Ovary (tissue), 10 donors: ENCODE measurements at places on chromosomes 13 and 19.
A peak's percentile ranks its signal among the peaks of the same experiment; 100 is the strongest.

GRCh38 chr13:74129500-74130191 lies 4.6 kb downstream of the KLF12 start:
- H3K27ac ChIP-seq, result no peak overlapping the region
- no peak overlapping the region for H3K4me3 ChIP-seq

DNA sequence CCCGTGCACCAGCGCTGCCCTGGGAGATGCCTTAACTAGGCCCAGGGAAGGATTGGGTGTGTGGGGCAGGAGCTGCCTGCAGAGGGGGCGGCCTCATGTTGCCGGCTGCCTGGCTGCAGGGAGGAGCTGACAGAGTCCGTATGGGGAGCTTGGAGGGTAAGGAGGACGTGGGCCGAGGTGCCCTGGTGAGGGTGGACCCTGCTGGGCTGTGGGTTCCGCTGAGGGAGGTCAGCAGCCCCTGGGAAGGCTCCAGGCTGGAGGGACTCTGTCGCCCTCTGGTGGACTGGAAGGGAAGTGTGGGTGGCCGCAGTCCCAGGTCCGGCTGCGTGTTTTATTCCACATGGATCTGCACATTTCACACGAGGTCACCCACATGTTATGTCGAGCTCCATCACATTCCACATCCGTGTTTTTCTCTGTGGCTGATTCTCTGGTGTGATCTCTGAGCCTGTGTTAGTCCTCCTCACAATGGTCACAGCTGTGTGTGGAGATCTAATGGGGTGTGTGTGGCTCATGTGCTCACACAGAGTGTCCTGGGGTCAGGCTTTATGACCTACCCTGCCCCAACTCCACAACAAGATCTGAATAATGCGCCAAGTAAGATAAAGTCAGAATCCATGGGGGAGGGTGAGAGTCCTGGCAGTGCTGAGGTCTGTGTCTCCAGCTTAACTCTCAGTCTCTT lies 1.8 kb upstream of the CEACAM8 start:
- no peak for DNase-seq
- H3K36me3 ChIP-seq, result no peaks in the 10 kb centered on the region
- no peak overlapping the region for H3K27ac ChIP-seq

DNA sequence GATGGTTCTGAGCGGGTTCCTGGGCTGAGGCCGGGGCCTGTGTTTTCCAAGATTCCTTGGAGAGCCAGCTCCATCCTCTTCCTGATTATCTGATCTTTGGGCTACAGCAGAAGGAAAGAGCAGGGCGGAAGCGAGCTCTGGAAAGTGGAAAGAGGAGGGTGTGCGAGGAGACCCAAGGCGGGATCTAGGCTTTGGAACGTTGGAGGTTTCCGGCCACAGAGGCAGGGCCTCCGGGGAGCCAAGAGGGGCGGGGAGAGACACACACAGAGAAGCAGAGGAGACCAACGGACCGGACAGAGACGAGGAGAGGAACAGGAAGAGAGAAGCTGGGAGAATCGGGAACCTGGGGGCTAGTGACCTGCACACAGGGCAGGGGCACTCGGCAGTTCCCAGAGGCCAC lies at the start of gene CLEC11A:
Gene CLEC11A, plus strand, starts transcription at position 296 of the 400 bp plus-strand sequence. CDS start 162 bp downstream, outside the sequence.
- peak within 1 kb of the TSS; percentile 64 for H3K27ac ChIP-seq
- H3K27me3 ChIP-seq, result no peaks in the 10 kb centered on the region
- H3K36me3 ChIP-seq, result no peaks in the 10 kb centered on the region
- H3K4me3 ChIP-seq, result peak within 1 kb of the TSS; percentile 60
- H3K4me1 ChIP-seq, result peaks cover 19% of the 10 kb centered on the region
- DNase-seq, result peak; percentile 53

- H3K4me1 ChIP-seq, result no peaks in the 10 kb centered on the region
- DNase-seq, result no peak
- no peaks in the 10 kb centered on the region for H3K36me3 ChIP-seq
These were observed 8.0 kb downstream of the MYO1F start for GRCh38 chr19:8569066-8569771.

GRCh38 chr19:15892012-15892411 lies 5.9 kb downstream of the CYP4F2 start:
- H3K4me3 ChIP-seq, result no peak overlapping the region
- no peaks in the 10 kb centered on the region for H3K4me1 ChIP-seq
- no peaks in the 10 kb centered on the region for H3K36me3 ChIP-seq
- no peaks in the 10 kb centered on the region for H3K27me3 ChIP-seq
- DNase-seq, result no peak

- no peaks in the 10 kb centered on the region for H3K36me3 ChIP-seq
- DNase-seq, result no peak
- no peak overlapping the region for H3K4me3 ChIP-seq
- no peaks in the 10 kb centered on the region for H3K27me3 ChIP-seq
These were observed 194.1 kb upstream of the MIR17HG start for GRCh38 chr13:91153372-91153771.

GRCh38 chr19:643736-644135 lies 4.1 kb downstream of the FGF22 start:
- H3K36me3 ChIP-seq, result no peaks in the 10 kb centered on the region
- H3K27me3 ChIP-seq, result no peaks in the 10 kb centered on the region
- H3K4me1 ChIP-seq, result peaks cover 8% of the 10 kb centered on the region
- H3K27ac ChIP-seq, result peak overlapping the region; percentile 67
- H3K4me3 ChIP-seq, result no peak overlapping the region
- no peak for DNase-seq

DNA sequence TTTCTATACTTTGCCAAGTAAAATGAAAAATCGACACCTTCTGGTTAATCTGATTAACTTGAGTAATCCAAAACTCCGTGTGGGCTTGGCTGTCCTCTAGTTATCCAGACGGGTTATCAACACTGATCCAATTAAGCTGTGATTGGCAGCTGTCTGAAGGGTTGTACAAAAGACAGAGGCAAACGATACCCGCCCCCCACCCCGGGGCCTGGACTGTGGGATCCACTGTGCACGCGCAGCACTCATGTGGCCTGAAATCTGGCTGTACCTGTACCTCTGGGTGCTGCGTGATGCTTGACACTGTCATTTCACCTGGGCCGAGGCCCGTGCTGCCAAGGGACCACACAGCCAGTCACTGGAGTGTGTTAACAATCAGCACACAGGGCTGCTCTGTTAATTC lies 53.5 kb downstream of the COL4A2 start:
- H3K4me3 ChIP-seq, result no peak overlapping the region
- DNase-seq, result no peak
- no peak overlapping the region for H3K27ac ChIP-seq
- H3K36me3 ChIP-seq, result no peaks in the 10 kb centered on the region
- no peaks in the 10 kb centered on the region for H3K27me3 ChIP-seq
- peaks cover 14% of the 10 kb centered on the region for H3K4me1 ChIP-seq

- H3K4me1 ChIP-seq, result peaks cover 7% of the 10 kb centered on the region
- no peak overlapping the region for H3K4me3 ChIP-seq
- no peak for DNase-seq
- H3K36me3 ChIP-seq, result no peaks in the 10 kb centered on the region
- H3K27me3 ChIP-seq, result no peaks in the 10 kb centered on the region
These were observed 5.8 kb downstream of the DYRK1B start for GRCh38 chr19:39828015-39828653.

- no peaks in the 10 kb centered on the region for H3K4me1 ChIP-seq
- no peak overlapping the region for H3K4me3 ChIP-seq
- no peak overlapping the region for H3K27ac ChIP-seq
- no peak for DNase-seq
- no peaks in the 10 kb centered on the region for H3K36me3 ChIP-seq
These were observed 12.8 kb upstream of the DHRS12 start for GRCh38 chr13:51816604-51817249.

DNA sequence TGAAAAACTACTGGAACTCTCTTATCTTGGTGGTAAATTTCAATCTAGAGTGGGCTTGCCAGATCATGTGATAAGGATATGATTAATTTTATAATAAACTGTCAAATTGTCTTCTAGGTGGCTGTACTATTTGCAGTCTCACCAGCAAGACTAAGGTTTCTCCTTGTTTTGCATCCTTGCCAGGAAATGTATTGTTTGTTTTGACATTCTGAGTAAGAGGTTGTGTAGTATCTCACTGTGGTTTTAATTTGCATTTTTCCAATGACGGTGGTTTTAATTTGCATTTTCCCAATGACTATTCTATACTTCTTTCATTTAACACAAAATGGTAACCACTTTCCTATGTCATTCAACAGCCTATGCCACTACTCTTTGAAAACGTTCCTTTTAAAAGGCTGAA lies 2.0 kb downstream of the CAB39L start:
- H3K4me1 ChIP-seq, result no peaks in the 10 kb centered on the region
- H3K36me3 ChIP-seq, result no peaks in the 10 kb centered on the region
- no peaks in the 10 kb centered on the region for H3K27me3 ChIP-seq
- H3K27ac ChIP-seq, result no peak overlapping the region
- H3K4me3 ChIP-seq, result no peak overlapping the region

- no peak for DNase-seq
- H3K27me3 ChIP-seq, result no peaks in the 10 kb centered on the region
- H3K4me1 ChIP-seq, result peaks cover 4% of the 10 kb centered on the region
- H3K4me3 ChIP-seq, result no peak overlapping the region
- no peaks in the 10 kb centered on the region for H3K36me3 ChIP-seq
- no peak overlapping the region for H3K27ac ChIP-seq
These were observed 52.1 kb downstream of the ARHGEF18 start for GRCh38 chr19:7400815-7401214.

DNA sequence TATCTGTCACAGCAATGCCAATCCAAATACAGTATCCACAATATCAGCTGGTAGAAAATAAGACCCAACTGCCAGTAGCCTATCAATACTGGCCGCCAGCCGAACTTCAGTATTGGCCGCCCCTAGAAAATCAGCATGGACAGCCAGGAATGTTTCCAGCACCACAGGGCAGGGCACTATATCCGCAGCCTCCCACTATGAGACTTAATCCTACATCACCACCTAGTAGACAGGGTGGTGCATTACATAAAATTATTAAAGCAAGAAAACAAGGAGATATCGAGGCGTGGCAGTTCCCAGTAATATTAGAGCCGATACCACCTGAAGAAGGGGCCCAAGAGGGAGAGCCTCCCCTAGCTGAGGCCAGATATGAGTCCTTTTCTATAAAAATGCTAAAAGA lies 111.3 kb downstream of the ZNF486 start:
- H3K27me3 ChIP-seq, result no peaks in the 10 kb centered on the region
- no peaks in the 10 kb centered on the region for H3K4me1 ChIP-seq
- H3K27ac ChIP-seq, result no peak overlapping the region
- no peaks in the 10 kb centered on the region for H3K36me3 ChIP-seq

- DNase-seq, result no peak
- no peaks in the 10 kb centered on the region for H3K36me3 ChIP-seq
- no peak overlapping the region for H3K4me3 ChIP-seq
- no peaks in the 10 kb centered on the region for H3K4me1 ChIP-seq
- H3K27me3 ChIP-seq, result peaks cover 3% of the 10 kb centered on the region
These were observed 951.3 kb upstream of the PRR20A start for GRCh38 chr13:56189439-56189838.

- H3K27ac ChIP-seq, result no peak overlapping the region
- H3K4me1 ChIP-seq, result no peaks in the 10 kb centered on the region
- no peak for DNase-seq
- H3K27me3 ChIP-seq, result no peaks in the 10 kb centered on the region
These were observed 122.6 kb downstream of the POSTN start for GRCh38 chr13:37475966-37476365.

DNA sequence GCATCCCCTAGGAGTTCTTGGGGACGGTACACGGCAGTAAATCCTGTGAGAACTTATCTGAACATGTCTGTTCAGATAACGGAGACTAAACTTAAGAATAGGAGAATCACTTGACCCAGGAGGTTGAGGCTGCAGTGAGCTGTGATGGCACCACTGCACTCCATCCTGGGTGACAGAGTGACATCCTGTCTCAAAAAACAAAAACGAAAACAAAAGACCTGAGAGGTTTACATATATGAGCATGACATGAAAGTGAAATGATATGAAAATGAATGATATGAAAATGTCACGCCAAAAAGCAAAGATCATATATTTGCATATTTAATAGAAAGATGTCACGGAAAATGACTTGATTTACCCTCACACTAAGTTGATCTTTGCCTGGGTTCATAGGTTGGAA lies 5.8 kb downstream of the ZNF175 start:
- DNase-seq, result no peak
- no peak overlapping the region for H3K4me3 ChIP-seq
- H3K36me3 ChIP-seq, result no peaks in the 10 kb centered on the region

DNA sequence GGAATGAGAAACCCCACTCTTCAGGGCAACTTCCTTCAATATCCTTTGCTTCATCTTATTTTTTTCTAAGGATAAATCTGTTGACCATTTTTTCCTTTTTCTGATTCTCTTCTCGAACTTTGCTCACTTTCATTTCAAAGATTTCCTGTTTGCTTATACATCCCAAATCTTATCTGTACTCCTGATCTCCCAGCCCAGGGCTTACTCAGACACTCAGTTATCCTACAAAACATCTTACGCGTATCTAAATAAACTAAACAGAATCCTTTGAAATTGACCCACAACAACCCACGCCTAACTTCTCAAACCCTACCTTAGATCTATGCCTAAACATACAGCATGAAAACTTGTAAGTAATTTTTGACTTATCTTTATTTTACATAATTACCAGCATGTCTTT lies 179.2 kb downstream of the ABCC4 start:
- no peak overlapping the region for H3K4me3 ChIP-seq
- DNase-seq, result no peak
- H3K36me3 ChIP-seq, result no peaks in the 10 kb centered on the region
- H3K27me3 ChIP-seq, result no peaks in the 10 kb centered on the region
- H3K4me1 ChIP-seq, result no peaks in the 10 kb centered on the region
